ENCODE measurements at places on chromosomes 13 and 19.

DNA sequence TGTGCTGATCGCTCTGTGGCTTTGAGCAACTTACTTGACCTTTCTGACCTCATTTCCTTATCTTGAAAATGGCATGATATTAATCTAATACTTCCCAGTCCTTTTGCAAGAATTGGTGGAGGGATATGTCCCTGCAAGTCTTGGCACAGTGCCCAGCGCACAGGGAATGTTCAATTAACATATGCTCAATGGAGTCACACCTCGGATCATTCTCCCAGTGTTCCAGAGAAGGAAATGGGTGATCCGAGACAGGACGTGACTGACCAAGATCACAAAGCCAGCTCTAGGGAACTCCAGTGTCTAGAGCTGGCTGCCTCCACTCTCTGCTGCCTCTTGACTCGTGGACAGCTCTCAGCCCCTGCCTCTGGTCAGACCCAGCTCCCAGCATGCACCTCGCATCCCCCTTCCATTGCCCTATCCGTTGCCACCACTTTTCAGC, 3.6 kb downstream of the CDC42EP5 start:
- DNase-seq: no peak

DNA sequence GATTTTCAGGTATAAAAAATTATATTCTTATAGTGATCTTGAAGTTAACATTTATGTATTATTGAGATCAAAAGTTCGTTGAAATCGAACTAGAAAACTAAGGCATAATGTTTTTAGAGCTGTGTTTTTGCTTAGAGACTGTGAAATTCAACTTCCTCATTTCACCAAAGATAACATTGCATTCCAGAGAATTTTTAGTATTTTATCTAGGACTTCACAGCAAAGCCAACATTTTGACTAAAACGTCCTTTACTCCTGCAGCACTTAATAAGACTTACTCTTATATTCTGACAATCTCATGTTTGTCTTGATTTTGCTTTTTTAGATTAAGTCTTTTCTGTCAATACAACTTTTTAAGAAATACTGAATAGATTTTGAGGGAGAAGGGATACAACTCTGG, 4.7 kb downstream of the KCTD4 start:
- no peak for DNase-seq

DNA sequence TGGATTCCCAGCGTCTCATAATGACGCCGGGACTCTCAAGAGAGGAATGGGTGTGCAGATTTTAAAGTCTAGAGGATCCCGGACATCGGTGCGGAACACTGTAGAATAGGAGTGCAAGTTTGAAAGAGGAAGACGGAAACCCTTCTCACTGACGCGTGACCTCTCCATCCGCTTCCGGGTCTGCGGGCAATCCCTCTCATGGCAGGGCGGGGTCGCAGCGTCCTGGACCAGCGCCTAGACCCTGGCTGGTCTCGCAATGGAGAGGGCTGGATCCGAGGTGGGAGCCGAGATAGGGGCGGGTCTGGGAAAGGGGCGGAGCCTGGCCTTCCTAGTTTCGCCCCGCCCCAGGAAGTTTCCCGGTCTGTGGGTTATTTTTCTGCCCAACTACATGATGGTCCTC, 4.6 kb upstream of the ZNF845 start:
- no peak for DNase-seq

DNA sequence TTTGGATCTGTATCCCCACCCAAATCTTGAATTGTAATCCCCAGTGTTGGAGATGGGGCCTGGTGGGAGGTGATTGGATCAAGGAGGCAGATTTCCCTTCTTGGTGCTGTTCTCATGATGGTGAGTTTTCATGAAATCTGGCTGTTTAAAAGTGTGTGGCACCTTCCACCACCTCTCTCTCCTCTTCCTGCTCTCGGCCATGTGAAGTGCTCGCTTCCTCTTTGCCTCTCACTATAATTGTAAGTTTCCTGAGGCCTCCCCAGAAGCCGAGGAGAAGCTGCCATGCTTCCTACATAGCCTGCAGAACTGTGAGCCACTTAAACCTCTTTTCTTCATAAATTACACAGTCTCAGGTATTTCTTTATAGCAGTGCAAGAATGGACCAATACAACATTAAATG, 15.7 kb downstream of the COMMD6 start:
- DNase-seq: no peak

- DNase-seq: no peak
Measured at GRCh38 chr13:72346716-72347115, 380.7 kb downstream of the MZT1 start.

DNA sequence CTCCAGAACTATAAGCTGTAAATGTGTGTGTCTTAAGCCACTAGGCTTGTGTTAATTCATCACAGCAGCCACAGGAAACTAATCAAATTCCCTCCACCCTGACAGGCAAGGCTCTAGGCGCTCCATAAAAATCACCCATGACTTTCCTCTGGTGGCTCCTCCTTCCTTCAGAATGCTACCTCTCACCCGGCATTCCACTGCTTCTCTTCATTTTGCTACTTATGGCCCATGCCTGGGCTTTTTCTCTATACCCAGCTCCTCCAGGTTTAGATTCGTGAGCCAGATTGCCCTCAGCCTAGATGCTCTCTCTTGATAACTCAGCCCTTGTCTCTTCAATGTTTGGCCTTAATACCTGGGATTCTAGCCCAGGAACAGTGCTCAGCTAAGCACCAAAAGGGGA, 36.4 kb upstream of the MBNL2 start:
- no peak for DNase-seq

DNA sequence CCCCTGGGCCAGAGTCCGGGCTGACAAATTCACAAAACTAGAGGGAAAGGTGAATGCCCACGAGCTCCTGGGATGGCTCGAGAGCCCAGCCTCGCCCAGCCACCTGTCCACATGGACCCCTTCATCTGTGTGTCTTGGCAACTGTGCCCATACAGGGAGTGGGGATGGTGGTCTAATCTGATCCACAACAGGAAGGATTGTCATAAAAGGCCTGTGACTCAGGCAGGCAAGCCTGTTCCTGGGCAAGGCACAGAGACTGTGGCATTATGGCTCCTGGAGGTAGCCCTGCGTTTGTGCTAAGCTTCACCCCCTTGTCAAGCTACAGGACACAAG, 20.0 kb downstream of the CAPS start:
- no peak for DNase-seq

DNA sequence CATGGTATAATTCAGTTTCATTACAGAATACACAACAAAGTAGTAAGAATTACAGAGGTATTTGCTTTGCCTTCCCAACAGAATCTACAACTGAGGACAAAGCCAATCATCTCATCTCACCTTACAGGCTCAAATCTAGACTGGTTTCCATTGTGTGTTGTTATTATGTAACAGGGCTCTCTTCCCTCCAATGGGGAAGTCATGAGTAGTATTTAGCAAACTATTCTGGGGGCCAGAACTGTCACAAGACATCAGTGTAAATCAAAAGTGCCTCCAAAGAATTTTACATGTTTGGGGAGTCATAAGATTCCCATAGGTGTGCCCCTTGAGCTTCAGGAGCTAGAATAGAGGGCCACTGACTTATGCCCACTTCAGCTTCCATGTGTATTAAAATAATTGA, 187.0 kb upstream of the EDNRB start:
- DNase-seq: no peak

DNA sequence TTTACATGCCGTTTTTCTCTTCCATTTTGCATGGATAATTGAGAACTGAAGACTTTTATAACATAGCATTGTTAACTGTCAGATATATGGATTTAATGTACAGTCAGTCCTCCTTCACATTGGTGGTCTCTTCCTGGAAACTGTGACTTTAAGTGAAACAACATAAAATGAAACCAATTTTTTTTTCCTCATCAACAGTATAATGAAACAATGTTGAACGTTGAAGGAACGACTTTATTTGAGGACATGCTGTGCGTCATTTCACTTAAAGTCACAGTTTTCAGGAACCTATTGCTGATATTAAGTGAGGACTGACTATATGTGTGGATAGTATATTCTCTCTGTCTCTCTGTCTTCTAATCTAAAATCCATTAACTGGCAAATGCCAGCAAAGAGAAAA, 54.8 kb downstream of the COG3 start:
- DNase-seq: no peak

DNA sequence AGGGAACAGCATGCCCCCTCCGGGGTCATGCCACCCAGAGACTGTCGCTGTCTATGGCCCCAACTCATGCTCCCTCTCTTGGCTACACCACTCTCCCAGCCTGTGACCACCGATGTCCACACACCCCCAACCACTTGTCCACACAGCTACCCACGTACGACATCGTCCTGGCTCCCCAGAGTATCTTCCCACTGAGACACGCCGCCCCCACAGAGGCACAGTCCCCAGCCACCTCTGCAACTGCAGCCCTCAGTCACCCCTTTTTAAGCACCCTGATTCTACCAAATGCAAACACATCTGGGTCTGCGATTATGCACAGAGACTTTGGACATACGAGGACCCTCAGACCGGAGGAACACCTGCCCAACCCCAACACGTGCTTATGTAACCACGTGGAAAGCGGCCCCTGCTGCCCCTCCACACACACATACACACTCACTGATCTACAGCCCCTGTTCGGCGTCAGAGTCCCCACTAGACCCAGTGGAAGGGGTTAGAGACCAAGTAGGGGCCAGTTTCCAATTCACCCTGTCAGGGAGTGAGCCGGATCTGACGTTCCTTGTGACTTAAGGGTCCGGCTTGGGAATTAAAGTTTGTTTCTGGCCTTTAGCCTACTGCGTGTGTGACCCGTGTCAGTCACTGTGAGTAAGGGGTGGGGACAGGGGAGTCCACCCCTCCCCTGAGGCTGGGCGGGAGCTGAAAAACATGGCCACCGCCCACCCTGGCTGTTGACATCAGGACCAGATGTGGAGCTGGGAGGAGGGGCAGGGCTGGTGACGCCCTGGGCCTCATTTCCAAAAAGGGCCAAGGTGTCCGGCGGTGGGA, 11.9 kb upstream of the AXL start:
- no peak for DNase-seq

GRCh38 chr19:54530866-54531265, 28.2 kb downstream of the LAIR2 start:
- DNase-seq: no peak

GRCh38 chr19:48175578-48175977, 5.1 kb downstream of the ZSWIM9 start:
- DNase-seq: no peak

GRCh38 chr13:35765366-35765765, 288.9 kb upstream of the MAB21L1 start:
- DNase-seq: peak; percentile 64

GRCh38 chr19:4183967-4184717, 1.7 kb downstream of the ANKRD24 start:
- DNase-seq: peak; percentile 92

DNA sequence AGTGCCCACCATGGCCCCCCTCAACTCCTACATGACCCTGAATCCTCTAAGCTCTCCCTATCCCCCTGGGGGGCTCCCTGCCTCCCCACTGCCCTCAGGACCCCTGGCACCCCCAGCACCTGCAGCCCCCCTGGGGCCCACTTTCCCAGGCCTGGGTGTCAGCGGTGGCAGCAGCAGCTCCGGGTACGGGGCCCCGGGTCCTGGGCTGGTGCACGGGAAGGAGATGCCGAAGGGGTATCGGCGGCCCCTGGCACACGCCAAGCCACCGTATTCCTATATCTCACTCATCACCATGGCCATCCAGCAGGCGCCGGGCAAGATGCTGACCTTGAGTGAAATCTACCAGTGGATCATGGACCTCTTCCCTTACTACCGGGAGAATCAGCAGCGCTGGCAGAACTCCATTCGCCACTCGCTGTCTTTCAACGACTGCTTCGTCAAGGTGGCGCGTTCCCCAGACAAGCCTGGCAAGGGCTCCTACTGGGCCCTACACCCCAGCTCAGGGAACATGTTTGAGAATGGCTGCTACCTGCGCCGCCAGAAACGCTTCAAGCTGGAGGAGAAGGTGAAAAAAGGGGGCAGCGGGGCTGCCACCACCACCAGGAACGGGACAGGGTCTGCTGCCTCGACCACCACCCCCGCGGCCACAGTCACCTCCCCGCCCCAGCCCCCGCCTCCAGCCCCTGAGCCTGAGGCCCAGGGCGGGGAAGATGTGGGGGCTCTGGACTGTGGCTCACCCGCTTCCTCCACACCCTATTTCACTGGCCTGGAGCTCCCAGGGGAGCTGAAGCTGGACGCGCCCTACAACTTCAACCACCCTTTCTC, 8.2 kb downstream of the FOXA3 start:
- no peak for DNase-seq

- no peak for DNase-seq
Measured at GRCh38 chr13:29361716-29362115, 233.8 kb downstream of the SLC7A1 start.

- DNase-seq: no peak
Measured at GRCh38 chr19:5365905-5366304, 25.3 kb upstream of the PTPRS start.

- DNase-seq: peak; percentile 63
Measured at GRCh38 chr13:100235311-100235901, 146.5 kb downstream of the PCCA start.

GRCh38 chr13:43005460-43006236, 13.6 kb upstream of the EPSTI1 start:
- DNase-seq: no peak

DNA sequence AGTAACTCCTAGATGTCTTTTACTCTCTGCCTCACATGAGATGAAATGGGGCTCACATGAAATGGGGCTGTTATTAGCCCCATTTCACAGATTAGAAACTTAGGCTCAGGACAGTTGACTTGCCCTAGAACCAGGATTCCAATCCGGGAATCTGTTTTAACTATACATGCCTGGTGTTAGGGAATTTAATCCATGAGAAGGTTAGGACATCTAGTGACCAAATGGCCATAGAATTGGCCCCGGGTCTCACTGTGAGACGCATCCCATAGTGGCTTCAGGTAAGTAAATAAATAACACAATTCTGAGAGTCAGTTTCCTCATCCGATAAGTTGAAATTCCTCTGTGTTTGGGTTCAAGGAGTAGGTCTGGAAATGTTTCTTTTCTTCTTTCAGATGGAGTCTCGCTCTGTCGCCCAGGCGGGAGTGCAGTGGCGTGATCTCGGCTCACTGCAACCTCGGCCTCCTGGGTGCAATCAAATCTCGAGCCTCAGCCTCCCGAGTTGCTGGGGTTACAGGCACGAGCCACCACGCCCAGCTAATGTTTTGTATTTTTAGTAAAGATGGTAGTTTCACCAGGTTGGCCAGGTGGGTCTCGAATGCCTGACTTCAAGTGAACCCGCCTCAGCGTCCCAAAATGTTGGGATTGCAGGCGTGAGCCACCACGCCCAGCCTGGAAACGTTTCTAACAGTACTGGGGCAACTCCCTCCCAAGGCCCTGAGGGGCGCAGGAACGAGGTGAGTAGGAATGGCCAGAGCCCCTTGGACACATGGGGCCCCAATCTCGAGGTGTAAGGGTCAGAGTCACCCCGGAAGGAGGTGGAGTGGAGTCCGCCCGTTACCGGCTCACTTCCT, 1.2 kb upstream of the ZNF574 start:
- no peak for DNase-seq

- no peak for DNase-seq
Measured at GRCh38 chr19:907183-907853, 5.7 kb downstream of the R3HDM4 start.

Measured in NCI-H524 (cell line).